Activated CD4-positive, alpha-beta T cell treated with anti-CD3 and anti-CD28 coated beads, Interleukin-2, Interleukin-6, amounts not matched to agents 100 ng/mL and 50 ng/mL, durations not matched to agents 16 hours and 8 hours (primary cell): ENCODE measurements at places on chromosomes 6 and 20.
A peak's percentile ranks its signal among the peaks of the same experiment; 100 is the strongest.

GRCh38 chr6:33248643-33248931 lies 23.1 kb downstream of the VPS52 start:
- DNase-seq: no peak

DNA sequence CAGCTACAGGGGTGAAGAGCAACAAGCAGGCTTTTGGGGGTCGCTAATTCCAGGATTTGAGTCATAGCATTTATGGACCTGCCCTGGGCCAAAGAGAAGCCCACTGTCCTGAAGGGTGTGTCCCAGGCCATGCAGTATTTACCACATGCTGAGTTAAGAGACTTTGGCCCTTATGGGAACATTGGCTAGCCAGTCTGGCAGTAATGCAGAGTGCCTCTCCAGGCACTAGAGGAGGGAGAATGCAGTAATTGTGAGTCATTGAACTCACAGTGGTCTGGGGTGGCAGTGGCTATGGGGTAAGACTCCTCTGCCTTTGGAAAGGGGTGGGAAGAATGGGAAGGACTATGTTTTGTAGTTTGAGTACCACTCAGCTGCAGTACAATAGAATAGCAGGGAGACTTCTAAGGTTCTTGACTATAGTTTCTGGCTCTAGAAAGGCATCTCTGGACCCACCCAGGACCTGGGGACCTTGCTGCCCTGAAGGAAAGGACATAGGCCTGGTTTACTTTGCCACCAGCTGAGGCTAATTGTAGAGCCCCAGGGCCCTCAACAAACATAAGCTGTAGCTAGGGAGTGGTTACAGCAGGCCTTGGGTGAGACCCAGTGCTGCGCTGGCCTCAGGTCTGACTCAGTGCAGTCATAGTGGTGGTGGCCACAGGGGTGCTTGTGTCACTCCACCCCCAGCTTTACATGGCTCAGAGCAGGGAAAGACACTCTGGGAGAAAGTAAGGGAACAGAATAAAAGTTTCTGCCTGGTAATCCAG lies 520.9 kb downstream of the HTR1B start:
- DNase-seq: no peak

DNA sequence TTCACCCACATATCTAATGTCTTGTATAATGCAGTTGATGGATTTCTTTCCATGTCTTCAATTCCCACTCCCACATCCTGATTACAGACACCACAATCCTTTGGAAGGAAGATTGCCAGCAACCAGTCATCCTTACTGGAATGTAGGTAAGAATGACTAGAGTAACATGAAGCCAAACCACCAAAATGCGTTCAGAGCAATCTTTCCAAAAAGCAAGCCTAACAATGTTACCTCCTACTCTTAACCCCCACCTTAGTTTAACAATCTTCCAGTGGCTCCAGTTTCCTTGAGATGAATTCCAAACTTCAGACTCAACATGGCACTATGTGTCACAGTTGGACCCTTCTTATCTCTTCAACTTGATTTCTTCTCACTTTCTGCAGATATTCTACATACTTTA lies 685.6 kb downstream of the DOK5 start:
- DNase-seq: no peak

- peak; percentile 80 for DNase-seq
Measured at GRCh38 chr6:143536866-143537691, 25.6 kb upstream of the FUCA2 start.

DNA sequence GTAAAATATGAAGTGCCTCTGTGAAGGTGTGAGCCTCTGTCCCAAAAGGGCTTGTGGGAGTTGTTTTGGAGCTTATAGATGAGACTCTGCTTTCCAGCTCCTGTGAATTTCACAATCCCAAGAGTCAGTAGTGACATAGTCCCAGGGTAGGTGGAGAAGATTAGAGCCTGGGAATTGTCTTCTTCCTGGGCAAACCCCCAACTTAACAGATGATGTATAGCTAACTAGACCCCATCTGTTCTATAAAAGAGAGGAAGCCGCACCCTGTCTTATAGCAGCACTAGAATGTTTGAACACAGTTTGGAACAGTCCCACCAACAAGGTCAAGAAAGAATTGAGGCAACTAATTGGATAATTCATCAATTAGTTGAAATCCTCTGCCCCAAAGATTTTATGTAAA lies 294.7 kb downstream of the ZNF217 start:
- no peak for DNase-seq

- DNase-seq: no peak
Measured at GRCh38 chr6:159535656-159536350, 157.2 kb downstream of the SOD2 start.

- DNase-seq: no peak
Measured at GRCh38 chr6:158044525-158044888, 62.8 kb downstream of the SYNJ2 start.
